ENCODE measurements at places on chromosomes 3 and 15. TPM values are rescaled to one million over a fixed set of nuclear protein-coding genes. Genes with fewer than 3 reads are reported as not detected.

DNA sequence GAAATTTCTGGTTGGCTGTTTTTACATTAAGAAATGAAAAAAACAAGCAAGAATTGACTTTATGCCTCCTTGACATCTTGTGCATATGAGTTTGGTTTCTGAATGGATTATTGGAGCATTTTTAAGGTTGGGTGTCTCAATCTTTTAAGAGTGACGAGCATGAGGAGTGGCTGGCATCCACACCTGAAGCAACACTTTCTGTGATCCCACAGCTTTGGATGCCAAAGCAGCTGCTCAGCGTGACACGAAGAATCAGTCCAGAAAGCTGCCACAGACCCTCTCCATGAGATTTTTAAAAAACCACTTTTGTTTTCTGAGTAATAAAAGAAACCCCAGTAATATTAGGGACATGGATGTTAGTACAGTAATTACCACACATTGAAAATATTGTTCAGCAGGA lies 154.5 kb downstream of the KLF13 start:
- DNase-seq = no peak

DNA sequence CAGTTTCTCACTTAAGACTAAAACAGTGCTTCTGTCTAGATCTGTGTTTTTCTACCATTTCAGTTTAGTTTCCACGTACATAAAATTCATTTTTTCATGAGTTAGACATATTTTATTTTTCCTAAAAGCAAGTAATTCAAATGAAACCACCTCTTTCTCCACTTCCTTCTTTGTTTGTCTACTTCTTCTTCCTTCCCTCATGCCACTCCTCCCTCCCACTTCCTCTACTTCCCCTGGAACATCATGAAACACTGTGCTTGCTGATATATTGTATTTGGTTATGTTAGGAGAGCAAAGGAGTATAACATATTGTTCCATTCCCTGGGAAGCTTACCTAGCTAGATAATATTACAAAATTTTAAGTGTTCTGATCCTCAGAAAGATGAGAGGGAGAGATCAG lies 36.7 kb upstream of the GOLGA8B start:
- no peak for DNase-seq

The NR2E3 gene
- 0.56 TPM for total RNA-seq

DNA sequence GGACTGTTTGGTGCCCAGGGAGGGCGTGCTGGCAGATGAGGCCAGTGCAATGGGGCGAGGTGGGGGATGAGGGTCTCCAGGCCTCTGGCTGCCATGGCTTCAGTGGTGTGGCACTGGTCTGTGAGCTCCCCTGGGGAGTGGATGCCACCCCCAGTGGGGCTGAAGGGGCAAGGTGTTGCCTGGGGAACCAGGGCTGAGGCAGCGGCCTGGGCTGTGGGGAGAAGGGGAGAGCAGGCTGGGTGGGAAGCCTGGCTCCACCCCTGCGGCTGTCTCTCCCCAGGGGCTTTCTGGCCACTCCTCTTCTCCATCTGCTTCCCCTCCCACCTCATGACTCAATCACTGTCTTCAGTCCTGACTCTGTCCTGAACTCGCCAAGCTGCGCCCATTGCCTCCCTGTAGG lies 88.4 kb upstream of the TLE3 start:
- no peak for DNase-seq

The SPTBN5 gene
- 1.1 TPM for total RNA-seq

Measured in MCF 10A (cell line).